ENCODE measurements at places on chromosomes 7 and 10. TPM values are rescaled to one million over a fixed set of nuclear protein-coding genes. Genes with fewer than 3 reads are reported as not detected.

DNA sequence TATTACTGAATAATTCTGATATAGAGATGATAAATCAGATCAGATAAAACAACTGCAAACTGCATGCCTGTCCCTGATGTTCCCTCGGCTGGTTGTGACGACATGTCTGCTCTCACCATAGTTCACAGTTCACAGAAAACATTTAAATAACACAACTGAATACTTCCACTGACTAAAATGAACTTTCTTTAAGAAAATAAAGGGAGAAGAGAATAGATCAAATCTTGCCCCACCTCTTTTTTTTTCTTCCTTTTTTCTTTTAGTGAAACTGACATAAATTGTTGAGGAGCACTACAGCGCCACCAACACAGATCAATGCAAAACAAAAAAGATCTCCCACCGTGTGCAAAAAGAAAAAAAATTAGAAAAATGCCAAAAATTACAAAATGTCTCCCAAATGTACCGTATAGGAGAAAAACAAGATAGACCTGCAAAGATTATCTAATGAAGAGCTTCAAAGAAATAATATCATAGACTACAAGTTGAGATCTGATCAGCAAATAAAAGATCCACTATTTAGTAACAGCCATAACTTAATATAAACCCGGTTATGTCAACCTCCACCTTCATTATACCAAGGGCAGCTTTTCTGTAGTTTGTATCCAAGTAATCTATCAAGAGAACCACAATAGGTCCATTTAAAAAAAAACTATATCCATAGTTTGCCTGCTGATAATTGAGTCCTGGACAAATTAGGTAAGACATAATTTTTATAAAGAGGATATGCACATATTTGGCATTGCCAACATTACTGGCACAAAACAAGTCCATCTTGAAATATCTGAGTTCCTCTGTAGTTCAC lies 30.7 kb upstream of the EPC1 start:
- peak; percentile 12 for DNase-seq

DNA sequence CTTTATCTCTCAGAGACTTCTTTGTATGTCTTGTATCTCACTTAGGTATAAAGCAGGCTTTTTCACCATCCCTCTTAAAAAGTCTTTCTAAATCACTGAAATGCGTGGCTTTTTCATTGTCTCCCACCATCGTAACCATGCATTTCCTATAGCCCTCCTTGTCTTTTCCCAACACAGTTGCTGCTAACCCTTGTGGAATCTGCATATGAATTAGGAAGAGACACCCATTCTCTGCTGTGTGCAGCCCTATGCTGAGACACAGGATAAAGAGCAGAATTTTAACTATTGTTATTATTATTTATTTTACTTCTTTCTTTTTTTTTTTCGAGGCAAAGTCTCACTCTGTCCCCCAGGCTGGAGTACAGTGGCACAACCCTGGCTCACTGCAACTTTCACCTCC lies 804.3 kb upstream of the COBL start:
- no peak for DNase-seq

- DNase-seq: peak; percentile 35
Observed at GRCh38 chr7:104972500-104972899, 41.5 kb upstream of the KMT2E start.

DNA sequence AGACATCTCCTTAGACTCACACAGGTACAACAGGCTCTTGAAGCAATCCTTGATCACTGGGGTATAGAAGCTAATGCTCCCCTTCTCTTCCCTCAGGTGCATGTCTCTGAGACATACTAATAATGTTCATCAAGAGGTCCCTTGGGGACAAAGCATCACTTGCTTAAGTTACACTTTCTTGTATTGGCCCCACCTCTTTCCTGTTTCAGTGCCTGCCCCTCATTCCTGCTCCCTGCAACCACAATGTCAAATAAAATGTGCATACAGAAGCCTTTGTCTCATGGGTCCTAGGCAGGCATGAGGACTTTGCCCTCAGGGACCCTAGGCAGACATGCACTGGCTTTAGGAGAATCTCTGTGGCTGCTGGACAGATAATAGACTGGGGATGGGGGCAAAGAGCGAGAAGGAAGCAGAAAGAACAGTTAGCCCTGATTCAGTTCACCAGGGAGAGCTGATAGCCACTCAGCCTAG lies 175.0 kb upstream of the NPY start:
- no peak for DNase-seq

GRCh38 chr7:85699482-85699881 lies 512.6 kb upstream of the SEMA3D start:
- DNase-seq: no peak

- DNase-seq: no peak
Observed at GRCh38 chr10:85003083-85003482, 674.7 kb downstream of the CCSER2 start.

GRCh38 chr7:157797361-157797760 lies 460.6 kb downstream of the DNAJB6 start:
- DNase-seq: no peak

The VPS50 gene
- 32.1 TPM for total RNA-seq

GRCh38 chr7:96236198-96237039 lies 85.5 kb downstream of the SLC25A13 start:
- DNase-seq: peak; percentile 89

The TEX47 gene
- not detected for total RNA-seq

GRCh38 chr7:104552102-104552501 lies 223.7 kb downstream of the LHFPL3 start:
- peak; percentile 79 for DNase-seq

- peak; percentile 23 for DNase-seq
Observed at GRCh38 chr7:85750454-85750949, 563.6 kb upstream of the SEMA3D start.

The MMP21 gene
- not detected for total RNA-seq

Measured in Daoy (cell line).